ENCODE measurements at places on chromosomes 1 and 21. TPM values are rescaled to one million over a fixed set of nuclear protein-coding genes. Genes with fewer than 3 reads are reported as not detected.
A peak's percentile ranks its signal among the peaks of the same experiment; 100 is the strongest.

GRCh38 chr1:24425441-24425840 is 9.8 kb downstream of the NIPAL3 start:
- DNase-seq: no peak

- DNase-seq: no peak
Measured at GRCh38 chr1:55063577-55063942, 24.2 kb downstream of the PCSK9 start.

Gene SPATA17
- 0.48 TPM for total RNA-seq

DNA sequence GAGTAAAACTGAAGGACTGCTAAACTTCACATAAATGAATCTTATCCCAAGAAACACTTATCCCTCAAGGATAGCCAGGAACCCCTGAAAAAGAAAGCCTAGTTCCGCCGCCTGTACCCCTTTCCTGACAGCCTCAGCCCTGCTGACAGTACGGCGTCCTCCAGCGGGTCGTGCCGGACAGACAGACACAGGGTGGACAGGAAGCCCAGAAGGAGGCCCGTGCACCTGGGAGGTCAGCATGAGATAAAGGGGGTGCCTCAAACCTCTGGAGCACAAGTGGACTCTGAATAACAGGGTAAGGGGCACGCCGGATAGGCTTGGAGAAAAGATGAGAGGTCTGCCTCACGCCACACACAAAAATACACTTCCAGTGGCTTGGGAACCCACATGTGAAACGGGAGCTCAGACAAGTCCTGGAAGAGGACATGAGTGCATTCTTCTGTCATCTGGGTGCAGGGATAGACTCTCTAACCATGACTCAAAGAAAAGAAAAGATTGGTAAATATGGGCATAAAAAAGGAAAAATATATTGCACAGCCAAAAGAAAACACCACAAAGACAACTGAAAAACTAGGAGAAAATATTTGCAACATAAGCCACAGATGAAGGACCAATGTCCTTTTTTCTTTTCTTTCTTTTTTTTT is 17.3 kb upstream of the ADARB1 start:
- DNase-seq: no peak

- no peak for DNase-seq
Measured at GRCh38 chr1:188669728-188670382, 1807.8 kb downstream of the BRINP3 start.

DNA sequence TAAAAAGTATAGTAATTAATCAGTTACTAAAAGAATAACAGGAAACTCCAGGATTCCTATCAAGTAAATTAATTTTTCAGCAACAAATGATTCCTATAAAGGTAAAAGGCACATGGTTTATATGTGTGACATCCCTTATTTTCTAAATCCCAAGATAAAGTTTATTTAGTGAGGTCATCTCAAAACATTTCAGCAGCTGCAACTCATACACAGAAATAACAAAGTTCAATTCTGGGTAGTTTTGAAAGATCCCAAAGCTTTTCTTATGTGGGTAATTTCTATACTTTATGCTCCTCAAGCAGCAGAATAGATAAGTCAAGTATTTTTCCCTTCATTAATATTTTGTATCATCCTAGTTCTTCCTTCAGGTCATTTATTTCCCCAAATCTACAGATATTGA is 117.7 kb downstream of the EIF4G3 start:
- no peak for DNase-seq

DNA sequence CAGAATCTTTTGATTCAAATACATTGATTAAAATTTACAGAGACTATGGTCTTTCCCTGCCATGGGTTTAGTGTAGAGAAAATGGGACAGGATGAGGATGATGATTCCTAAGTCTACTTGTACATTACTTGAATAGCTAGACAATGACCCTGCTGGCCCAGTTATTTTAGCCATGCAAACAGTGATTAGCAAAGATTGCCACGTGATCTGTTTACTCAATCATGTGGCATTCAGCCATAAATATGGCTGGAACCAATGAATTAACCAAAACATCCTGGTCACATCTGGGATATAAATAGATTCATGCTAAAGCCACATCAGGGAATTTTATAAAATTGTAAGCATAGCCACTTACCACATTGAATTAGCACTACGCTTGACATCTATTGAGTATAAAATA is 167.3 kb downstream of the PBX1 start:
- DNase-seq: no peak

DNA sequence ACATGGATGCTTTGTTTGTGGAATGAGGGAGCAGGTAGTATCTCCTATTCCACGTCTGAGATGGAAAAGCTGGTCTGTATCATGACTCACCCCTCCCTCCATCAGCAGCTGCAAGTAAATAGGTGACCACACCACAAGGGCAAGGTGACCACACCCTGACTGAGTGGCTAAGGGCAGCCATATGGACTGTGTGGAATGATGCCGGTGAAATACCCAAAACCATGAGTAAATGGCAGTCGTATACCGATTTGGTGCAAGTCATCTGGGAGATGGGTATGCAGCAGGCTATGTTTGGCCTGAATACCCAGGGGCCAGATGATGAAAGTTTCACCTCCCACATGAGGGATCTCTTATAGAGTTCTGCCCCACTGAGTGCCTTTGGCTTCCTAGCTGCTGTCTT is 15.8 kb upstream of the UBE2U start:
- DNase-seq: no peak

DNA sequence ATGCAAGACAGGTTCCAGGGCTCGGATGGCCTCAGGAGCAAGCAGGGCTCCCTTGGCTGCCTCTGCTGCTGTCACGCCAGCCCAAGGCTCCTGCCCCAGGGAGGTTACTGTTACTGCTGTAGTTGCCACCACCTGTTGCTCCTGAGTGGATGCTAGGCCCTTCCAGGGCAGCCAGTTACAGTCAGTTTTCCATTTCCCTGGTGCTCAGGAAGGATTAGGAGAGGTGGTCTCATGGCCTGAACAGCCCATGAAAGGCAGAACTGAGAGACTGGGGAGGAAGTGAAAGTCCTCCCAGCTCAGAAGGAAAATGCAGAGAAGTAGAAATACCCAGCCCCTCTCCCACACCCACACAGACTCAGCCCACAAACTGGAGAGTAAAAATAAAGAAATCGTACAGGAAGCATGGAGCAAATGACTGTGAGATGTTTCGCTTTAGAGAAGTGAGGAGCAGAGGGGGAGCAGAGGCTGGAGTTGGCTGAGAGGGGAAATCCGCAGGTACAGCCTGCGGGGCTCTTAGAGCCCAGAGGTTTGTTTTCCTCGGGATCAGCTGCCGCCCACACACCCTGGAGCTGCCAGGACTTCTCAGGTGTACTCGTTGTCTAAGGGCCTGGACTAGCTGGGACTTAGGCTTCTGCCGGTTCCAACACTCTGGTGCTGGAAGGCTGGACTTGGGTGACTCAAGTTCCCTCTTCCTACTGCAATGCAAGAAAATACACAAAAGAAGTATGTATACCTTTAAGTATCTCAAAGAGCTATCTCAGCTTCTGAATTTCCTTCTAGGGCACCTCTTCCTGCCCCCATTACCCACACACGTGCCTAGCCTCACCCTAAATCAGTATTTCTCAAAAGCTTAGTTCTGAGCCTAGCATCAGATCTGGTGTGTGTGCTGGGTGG is 2.3 kb downstream of the IL6R start:
- no peak for DNase-seq

Gene USP25
- 48.1 TPM for total RNA-seq

GRCh38 chr1:43974443-43975248 is at the start of gene ATP6V0B:
ATP6V0B (plus strand) TSS chr1:43974960; CDS start chr1:43975041, 81 bp downstream.
- DNase-seq: peak; percentile 97

Gene PTAFR
- 1.2 TPM for total RNA-seq

GRCh38 chr1:166029196-166029945 is 137.4 kb downstream of the FAM78B start:
- DNase-seq: no peak

GRCh38 chr1:9621032-9621431 is 30.5 kb upstream of the PIK3CD start:
- DNase-seq: no peak

GRCh38 chr1:29504196-29504595 is 267.9 kb downstream of the PTPRU start:
- no peak for DNase-seq

Gene TGFB2
- total RNA-seq: 0.84 TPM

DNA sequence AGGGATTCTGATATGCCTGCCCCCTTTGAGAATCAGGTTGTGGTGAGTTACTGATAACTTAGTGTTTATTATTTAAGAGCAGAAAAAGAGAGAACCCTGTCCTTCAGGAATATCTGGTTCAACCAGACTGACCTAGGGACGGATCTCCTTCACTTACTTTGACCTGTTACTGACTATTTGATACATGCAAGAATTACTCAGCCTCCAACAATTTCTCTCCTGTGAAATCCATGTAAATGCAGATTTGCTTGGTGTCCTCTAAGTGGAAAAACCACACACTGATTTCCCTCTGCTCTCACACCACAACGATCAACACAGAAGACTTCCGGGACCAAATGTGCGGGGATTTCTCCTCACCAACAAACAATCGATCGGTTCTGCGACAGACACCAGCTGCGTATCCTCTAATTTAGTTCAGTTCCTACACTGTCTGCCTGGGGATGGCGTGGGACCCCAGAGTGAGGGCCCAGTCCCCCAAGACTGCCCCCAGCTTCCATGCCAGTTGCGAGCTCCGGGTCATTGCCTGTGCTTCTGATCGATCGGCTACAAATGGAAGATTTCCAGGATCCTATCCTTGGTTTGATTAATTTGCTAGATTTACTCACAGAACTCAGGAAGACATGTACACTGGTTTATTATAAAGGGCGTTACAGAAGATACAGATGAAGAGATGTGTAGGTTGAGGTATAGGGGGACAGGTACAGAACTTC is 51.7 kb downstream of the BACE2 start:
- DNase-seq: no peak

- no peak for DNase-seq
Measured at GRCh38 chr1:213075725-213076124, 24.7 kb downstream of the RPS6KC1 start.

Gene PEF1
- 35.2 TPM for total RNA-seq

Gene EPHA2
- total RNA-seq: 28.4 TPM

DNA sequence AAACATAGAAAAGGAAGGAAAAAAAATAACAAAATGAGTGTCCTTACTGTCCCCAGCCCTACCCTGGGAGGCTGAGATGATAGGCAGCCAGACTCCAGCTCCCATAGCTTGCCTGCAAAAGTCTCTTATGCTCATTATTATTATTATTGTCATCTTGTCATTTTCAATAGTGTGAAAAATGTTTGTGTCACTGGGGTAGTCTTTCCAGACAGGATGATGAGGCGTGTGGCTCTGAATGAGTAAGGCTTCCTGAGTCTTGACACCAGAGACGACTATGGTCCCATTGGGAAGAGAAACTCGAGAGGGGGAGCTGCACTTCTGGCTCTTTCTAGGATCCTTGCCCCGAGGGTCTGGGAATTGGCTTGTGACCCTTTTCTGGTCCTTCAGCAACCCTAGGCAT is 1.1 kb upstream of the CYB561D1 start:
- DNase-seq: no peak

- no peak for DNase-seq
Measured at GRCh38 chr1:53655931-53656746, 82.8 kb downstream of the GLIS1 start.

DNA sequence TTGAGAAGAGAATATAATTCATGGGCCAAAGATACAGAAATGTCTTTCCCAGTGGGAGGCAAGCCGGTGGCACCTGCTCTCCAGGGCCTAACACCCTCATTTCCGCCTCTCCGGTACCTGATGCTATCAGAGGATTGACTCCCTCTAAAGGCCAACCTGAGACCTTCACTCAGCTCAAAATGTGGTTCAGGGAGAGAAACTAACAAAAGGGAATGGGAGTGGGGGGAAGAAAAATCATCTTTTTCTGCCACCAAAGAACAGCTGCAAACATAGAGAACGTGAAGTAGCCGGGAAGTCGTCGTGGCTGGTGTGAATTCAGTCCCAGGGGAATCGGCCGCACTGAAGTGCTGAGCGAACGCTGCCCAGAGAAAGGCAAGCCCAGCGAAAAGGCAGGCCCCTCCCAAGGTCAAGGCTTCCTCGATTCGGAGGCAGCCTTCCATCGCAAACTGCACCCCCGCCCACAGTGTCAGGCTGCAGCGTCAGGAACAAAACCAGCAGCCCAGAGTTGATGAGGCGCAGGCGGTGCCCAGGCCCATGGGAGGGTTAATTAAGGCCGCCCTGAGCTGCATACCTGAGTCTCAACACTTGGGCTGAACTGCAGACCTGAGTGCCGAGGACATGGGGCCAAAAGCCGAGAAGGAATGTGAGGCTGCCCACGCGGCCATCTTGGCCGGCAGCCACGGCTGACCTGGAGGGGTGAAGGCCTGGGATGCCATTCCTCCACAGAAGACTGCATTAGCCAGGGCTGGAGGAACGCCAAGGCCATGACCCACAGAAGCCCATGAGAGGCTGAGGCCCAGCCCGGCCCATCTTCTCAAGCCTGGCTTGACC is 160.2 kb downstream of the PSMG1 start:
- no peak for DNase-seq

Gene TEDDM1
- not detected for total RNA-seq

GRCh38 chr1:153661111-153661708 is 2.7 kb downstream of the SNAPIN start:
- no peak for DNase-seq

Gene LRP8
- total RNA-seq: 68.1 TPM

DNA sequence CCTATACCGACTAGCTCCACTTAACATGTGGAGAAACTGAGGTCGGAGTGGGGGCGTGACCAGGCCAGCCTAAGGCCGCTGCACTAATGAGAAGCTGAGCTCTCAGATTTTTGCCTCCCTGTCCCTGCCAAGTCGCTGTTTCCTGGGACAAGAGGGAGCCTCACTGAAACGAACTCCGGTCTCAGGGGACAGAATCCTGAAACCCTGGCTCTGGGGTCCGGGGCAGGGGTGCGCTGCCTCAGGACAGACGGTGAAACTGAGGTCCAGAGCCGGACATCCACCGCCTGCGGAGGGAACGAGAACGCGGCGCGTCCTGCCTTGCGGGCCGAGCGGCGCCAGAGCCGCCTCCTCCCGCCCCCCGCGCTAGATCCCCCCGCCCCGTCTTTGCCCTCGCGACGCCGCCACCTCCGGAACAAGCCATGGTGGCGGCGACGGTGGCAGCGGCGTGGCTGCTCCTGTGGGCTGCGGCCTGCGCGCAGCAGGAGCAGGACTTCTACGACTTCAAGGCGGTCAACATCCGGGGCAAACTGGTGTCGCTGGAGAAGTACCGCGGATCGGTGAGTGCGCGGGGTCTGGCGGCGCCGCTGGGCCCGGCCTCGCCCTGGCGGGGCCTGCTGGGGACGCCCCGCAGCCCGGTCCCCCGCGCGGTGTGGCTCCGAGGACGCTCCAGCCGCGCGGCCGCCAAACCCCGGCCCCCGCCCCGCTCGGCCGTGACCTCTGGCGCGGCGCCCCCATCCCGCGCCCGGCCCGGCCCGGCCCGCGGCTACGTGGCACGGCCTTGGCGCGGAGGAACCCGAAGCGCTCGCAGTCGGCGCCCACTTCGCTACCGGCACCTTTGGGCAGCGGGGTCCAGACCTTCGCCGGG is at the start of gene GPX7:
Gene GPX7 (plus strand): TSS at position 381 of the 865 bp plus-strand sequence. CDS start 39 bp downstream, at position 420.
- no peak for DNase-seq

DNA sequence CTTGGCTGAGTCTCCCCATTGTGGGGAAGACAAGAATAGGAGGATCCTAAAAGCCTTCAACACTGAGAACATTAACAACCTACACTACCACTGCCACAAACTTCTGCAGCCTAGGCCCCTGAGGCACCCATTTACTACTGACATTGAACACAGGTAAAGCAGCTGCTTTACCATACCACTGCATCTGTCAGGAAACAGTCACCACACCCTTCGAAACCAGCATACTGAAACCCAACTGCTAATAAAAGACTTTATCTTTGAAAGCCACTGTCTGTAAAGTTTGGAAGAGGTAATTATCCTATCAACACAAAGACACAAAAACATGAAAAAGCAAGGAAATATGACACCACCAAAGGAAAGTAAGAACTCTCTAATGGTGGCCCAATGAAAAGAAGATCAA is 7.4 kb downstream of the IFNAR1 start:
- DNase-seq: no peak
